ENCODE measurements at places on chromosomes 3 and 15.

GRCh38 chr3:33240261-33240660 is 21.7 kb upstream of the SUSD5 start:
- no peak for DNase-seq

GRCh38 chr3:143236226-143236964 is 116.8 kb downstream of the CHST2 start:
- DNase-seq: no peak

DNA sequence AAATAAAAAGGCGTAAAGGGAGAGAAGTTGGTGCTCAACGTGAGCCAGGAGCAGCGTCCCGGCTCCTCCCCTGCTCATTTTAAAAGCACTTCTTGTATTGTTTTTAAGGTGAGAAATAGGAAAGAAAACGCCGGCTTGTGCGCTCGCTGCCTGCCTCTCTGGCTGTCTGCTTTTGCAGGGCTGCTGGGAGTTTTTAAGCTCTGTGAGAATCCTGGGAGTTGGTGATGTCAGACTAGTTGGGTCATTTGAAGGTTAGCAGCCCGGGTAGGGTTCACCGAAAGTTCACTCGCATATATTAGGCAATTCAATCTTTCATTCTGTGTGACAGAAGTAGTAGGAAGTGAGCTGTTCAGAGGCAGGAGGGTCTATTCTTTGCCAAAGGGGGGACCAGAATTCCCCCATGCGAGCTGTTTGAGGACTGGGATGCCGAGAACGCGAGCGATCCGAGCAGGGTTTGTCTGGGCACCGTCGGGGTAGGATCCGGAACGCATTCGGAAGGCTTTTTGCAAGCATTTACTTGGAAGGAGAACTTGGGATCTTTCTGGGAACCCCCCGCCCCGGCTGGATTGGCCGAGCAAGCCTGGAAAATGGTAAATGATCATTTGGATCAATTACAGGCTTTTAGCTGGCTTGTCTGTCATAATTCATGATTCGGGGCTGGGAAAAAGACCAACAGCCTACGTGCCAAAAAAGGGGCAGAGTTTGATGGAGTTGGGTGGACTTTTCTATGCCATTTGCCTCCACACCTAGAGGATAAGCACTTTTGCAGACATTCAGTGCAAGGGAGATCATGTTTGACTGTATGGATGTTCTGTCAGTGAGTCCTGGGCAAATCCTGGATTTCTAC is at the start of gene RARB:
TSS of gene RARB (plus strand) at position 322 of the 847 bp plus-strand sequence. CDS start at position 791, 469 bp downstream.
- DNase-seq: peak; percentile 96

GRCh38 chr3:9414826-9415225 is 17.4 kb downstream of the SETD5 start:
- DNase-seq: no peak

DNA sequence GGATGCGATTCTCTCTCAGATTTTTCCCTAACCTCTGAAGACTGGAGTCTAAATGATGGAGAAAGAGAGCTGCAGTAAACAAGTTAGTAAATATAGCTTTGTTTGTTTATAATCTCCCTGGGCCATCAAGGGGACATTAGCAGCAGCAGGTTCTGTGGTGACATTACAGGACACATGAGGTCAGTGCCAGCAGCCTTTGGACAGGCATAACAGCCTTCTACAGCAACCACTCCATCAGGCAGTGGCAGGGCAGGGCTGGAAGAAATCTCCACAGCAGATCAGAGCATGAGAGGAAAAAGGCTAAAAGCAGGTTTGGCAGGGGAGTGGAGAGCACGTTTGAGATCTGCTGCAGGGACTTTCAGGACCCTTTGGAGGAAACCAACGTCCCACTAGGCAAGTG is 127.6 kb upstream of the ACP3 start:
- no peak for DNase-seq

GRCh38 chr3:188822411-188822810 is 349.4 kb upstream of the TPRG1 start:
- DNase-seq: no peak

- DNase-seq: peak; percentile 8
Observed at GRCh38 chr3:158127250-158128219, 17.6 kb downstream of the RSRC1 start.

DNA sequence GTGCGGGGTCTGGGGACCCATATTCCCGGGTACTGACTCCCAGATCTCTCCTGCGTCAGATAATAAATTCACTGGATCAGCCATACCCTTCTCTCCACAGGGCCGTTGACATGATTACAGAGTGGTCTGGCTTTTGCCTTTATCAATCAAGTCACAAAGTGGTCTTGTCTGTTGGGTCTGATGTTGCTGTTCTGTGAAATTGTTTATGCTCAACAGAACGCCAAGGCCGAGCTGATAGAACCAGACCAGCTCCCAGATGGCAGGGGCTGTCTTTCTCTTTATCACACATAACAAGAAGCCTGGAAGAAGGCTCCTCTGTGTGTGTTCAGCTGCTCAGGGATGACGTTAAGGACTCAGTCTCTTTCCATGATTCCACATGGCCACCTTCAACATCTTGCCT is 751 bp upstream of the DCLK3 start:
- DNase-seq: no peak

DNA sequence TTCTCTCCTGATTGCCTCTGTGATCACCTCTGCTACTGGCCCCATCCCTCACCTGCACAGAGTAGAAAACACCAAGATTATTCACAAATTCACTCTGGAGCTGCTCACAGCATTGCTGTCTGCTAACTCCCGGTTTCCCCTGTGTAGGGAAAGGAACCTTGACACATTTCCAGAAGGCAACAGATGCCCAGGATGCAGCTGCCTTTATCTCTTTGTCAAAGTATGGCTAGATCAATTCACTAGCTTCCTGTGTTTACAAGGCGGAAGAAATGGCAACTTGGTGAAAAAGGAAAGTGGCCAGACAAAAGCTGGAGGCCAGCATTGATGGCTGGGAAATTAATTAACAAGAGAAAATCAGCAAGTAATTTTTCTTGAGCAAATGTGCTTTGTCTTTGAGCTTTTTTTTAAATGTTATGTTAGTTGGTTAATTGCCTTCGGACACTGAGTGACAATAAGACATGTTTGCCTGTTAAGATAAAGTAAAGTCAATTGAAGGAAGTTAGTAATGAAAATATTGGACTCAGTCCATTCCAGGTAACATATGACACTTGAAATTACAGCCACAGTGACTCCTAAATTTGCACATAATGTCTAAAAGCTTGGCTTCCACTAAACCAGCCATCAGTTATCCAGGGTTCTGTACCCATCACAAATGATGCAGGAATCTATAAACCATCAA is 394.6 kb upstream of the IL12A start:
- DNase-seq: no peak

- no peak for DNase-seq
Observed at GRCh38 chr3:128174675-128175590, 21.7 kb downstream of the EEFSEC start.

- DNase-seq: peak; percentile 95
Observed at GRCh38 chr3:65776494-65776893, 262.2 kb downstream of the MAGI1 start.

DNA sequence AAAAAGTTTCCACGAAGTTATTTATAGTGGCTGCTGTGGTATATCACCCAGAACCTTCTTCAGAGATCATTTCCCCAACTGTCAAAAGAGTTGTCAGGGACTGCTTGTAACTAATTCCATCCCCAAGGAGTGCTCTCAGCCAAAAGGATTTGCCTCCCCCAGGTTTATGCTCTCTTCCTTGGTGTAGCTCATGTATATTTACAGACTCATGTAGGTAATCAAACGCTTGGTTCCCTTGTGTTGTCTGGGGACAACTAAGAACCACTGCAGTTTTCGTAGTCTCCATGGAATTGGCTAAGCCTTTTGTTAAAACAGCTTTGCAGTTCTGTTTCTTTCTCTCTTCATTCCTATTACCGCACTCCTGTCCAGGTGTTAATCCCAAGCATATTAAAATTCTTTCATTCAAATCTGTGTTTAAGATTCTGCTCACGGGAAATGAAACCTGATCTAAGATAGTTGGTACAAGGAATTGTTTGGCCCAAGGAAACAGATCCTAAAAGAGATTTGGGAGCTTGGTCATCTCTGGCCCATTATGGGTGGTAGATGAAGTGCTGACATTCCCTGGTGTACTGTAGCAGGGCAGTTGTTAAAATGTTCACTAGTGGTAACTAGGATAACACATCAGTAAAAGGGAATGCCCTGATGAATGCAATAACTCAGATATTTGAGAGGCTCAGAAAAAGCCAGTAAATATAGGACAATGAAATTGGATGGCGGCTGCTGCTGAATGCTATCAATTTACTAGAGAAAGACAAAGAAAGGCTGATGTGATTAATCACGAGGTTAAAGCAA is 361.3 kb upstream of the GBE1 start:
- no peak for DNase-seq

DNA sequence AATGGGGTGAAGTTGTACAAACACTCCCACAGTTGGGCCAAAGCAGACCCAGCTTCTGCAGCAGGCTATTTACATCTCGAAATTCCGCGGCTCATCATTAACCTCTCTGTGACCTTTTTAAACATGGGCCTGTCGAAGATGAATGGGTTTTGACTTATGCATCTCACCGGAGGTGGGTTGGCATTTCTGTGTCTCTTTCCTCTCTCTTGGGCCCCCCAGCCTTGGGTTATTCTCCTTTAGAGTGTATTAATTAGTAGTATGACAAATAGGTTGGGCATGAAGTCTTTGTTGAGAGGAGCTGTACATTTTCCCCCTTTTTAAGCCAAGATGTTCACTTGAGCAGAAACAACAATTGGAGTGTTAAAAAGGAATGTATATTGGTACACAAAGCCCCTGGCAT is 9.8 kb downstream of the SMAD6 start:
- peak; percentile 51 for DNase-seq

- peak; percentile 80 for DNase-seq
Observed at GRCh38 chr15:79620112-79620857, 188.1 kb downstream of the MINAR1 start.

DNA sequence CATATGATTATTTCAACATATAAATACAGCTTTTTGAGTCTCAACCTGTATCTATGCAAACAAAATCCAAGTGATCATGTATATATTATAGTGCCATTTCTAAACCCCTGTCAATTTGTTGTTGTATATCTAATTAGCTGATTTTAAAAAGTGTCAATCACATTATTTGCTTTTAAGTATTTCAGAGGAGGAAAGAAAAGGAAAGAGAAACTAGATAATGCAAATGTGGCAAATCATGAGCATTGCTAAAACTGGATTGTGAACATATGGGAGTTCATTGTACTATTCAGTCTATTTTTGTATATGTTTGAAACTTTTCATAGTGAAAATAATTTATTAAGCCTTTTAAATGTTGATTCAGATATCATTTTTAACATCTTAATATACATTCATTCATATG is 190.7 kb downstream of the ZIC4 start:
- DNase-seq: no peak

- peak; percentile 20 for DNase-seq
Observed at GRCh38 chr3:187750006-187750512, 4.8 kb upstream of the BCL6 start.

DNA sequence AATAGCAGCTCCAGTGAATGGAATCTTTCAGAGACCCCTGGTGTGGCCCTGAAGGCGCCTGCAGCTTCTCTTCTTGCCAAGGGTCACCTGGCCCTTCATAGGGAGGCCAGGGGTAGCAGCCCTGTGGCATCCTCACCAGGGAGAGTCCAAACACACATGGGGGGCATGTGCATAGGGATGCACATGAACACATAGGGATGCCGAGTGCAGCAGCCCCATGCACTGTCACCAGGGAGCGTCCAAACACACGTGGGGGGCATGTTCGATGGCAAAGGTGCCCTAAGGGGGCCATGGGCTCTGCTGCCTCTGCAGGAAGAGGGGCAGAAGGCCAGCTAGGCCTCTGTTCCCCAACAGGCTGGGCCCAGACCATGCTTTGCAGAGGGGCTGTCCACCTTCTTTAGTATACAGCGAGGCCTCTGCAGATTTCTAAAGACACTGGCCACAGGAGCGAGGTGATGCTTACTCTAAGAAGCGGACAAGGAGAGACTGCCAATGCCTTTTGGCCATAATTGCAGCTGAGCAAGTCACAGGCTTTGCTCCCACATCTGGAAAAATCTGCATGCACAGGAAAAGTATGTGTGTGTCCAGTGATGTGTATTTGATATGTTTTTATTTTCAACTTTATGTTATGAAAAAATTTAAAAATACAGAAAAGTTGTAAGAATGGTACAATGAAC is 21.0 kb downstream of the ANAPC13 start:
- no peak for DNase-seq

DNA sequence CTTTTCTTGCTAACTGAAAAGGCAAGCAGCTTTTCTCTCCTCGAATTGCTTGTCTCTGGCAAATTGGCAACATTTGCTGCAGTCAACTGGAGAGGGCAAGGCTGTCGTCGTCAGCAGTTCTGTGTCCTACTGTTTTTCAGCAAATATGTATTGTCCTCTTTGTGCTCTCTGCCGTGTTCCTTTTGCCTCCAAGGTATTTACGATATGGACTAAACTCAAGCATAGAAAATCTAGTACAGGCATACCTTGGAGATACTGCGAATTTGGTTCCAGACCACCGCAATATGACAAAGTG is 558 bp upstream of the SLC30A4 start:
- no peak for DNase-seq

GRCh38 chr3:34511891-34512290 is 713.5 kb downstream of the PDCD6IP start:
- DNase-seq: no peak

- DNase-seq: no peak
Observed at GRCh38 chr3:97686258-97686657, 78.3 kb upstream of the ARL6 start.

DNA sequence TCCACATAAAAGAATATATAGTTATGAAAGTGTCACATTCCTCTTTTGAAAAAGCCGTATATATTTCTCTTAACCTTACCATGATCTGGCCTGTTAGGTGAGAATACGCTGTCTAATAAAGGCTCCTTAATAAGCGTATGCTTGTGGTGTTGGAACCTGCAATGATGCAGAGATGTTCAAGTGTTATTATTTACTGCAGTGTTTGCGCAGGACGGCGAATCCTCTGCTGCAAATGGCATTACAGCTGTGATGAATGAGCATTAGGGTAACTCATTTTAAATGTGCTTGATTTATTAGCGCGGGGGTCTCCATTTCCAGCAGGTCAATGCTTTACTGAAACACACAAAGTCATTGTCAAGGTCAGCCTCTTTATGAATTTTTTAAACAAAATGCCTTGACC is 94.6 kb downstream of the CDIN1 start:
- DNase-seq: no peak

- peak; percentile 64 for DNase-seq
Observed at GRCh38 chr3:51974963-51975851, at the start of gene ABHD14A. Gene ABHD14A, plus strand, starts transcription at chr3:51975064. Its CDS starts 72 bp downstream, at chr3:51975136.

- DNase-seq: no peak
Observed at GRCh38 chr3:127915937-127916493, 983 bp downstream of the KBTBD12 start.

- DNase-seq: no peak
Observed at GRCh38 chr3:43873723-43874122, 183.0 kb downstream of the ABHD5 start.
